Mesothelial cell of epicardium (in vitro differentiated cells): ENCODE measurements at places on chromosomes 5 and 9. TPM values are rescaled to one million over a fixed set of nuclear protein-coding genes. Genes with fewer than 3 reads are reported as not detected.

Gene INSL4
- total RNA-seq = not detected in 3 replicates

DNA sequence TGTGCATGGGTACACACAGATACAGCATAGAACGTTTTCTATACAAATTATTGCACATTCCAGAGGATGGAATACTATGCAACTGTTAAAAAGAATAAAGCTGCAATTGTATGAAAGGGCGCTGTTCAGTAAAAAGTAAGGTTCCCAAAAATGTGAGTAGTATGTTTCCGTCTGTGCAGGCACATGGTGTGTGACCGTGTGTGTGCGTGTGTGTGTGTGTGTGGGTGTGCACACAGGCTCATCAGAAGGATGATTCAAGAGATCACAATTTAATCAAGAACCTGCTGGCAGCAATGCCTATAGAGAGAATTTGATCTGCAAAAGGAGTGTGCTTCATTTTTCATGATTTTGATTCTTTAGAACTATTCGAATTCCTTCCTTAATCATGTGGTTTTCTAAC lies 76.3 kb downstream of the SEMA4D start:
- H3K36me3 ChIP-seq = peaks cover 4% of the 10 kb centered on the region
- H3K4me1 ChIP-seq = peaks cover 7% of the 10 kb centered on the region
- H3K27me3 ChIP-seq = no peaks in the 10 kb centered on the region
- no peak overlapping the region for H3K4me3 ChIP-seq

GRCh38 chr9:87567001-87567400 lies 69.3 kb downstream of the DAPK1 start:
- no peaks in the 10 kb centered on the region for H3K27me3 ChIP-seq
- DNase-seq = no peak
- H3K4me3 ChIP-seq = no peak overlapping the region
- H3K36me3 ChIP-seq = peaks cover 6% of the 10 kb centered on the region
- peaks cover 80% of the 10 kb centered on the region for H3K4me1 ChIP-seq
- peak overlapping the region; percentile 59 for H3K27ac ChIP-seq

DNA sequence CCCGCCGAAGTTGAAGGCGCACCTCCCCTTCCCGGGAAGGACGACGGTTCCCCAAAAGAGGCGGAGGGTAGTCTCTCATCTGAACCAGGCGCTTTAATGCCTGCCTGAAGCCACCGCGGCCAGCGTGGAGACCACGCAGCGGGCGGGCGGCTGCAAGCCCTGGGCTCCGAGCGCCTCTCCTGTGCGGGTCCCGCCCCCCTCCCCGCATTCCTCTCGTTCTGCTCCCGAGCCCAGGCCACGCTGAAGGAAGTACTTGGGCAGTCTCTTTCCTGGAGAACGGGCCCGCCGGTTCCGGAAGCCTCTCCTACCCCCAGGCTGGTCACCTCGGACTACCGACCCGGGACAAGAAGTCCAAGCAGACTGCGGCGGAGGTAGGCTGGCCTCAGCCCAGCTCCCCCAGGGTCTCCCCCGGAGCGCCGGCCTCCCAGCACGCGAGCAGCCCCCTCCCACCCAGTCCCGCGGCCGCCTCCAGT lies 571 bp downstream of the PPIC start:
- H3K27me3 ChIP-seq = peaks cover 5% of the 10 kb centered on the region
- H3K36me3 ChIP-seq = no peaks in the 10 kb centered on the region
- peak; percentile 49 for DNase-seq
- peak overlapping the region; percentile 74 for H3K4me3 ChIP-seq

- no peak for DNase-seq
- peaks cover 5% of the 10 kb centered on the region for H3K4me1 ChIP-seq
- no peak overlapping the region for H3K4me3 ChIP-seq
- no peaks in the 10 kb centered on the region for H3K36me3 ChIP-seq
- H3K27me3 ChIP-seq = peaks cover 45% of the 10 kb centered on the region
- H3K27ac ChIP-seq = no peak overlapping the region
Measured at GRCh38 chr5:73125289-73125688, 4.9 kb downstream of the TMEM171 start.
